Mesangial cell (primary cell): ENCODE measurements at places on chromosomes 3 and 15. TPM values are rescaled to one million over a fixed set of nuclear protein-coding genes. Genes with fewer than 3 reads are reported as not detected.

Gene ZNF662
- total RNA-seq: 1.1 and 1.8 TPM in 2 replicates

Gene PRSS50
- total RNA-seq: 0.16 and 0.63 TPM in 2 replicates

Gene SKIL
- total RNA-seq: 24.6 and 52.0 TPM in 2 replicates

Gene FBXW12
- total RNA-seq: 0.25 TPM in 1 of 2 replicates, not detected in the other

Gene RAD51
- 3.7 and 12.7 TPM in 2 replicates for total RNA-seq

Gene PYGO1
- total RNA-seq: 2.1 and 4.4 TPM in 2 replicates

Gene MCF2L2
- total RNA-seq: 0.49 and 0.76 TPM in 2 replicates

Gene TMEM207
- not detected in 2 replicates for total RNA-seq

Gene KCNMB3
- total RNA-seq: 0.65 and 1.5 TPM in 2 replicates

Gene SPRED1
- total RNA-seq: 12.9 and 14.6 TPM in 2 replicates

Gene CLDN18
- total RNA-seq: not detected in 2 replicates

Gene BSN
- total RNA-seq: 0.33 and 1.1 TPM in 2 replicates

Gene ZNF774
- total RNA-seq: 0.33 and 1.5 TPM in 2 replicates

Gene NLGN1
- total RNA-seq: 0.81 and 3.5 TPM in 2 replicates

Gene GADL1
- total RNA-seq: 0.13 TPM in 1 of 2 replicates, not detected in the other

Gene GOLGA6B
- not detected in 2 replicates for total RNA-seq

Gene EPHA3
- total RNA-seq: 0.81 and 3.3 TPM in 2 replicates

Gene REC114
- not detected in 2 replicates for total RNA-seq

Gene CYP8B1
- not detected in 2 replicates for total RNA-seq

Gene ARPP21
- total RNA-seq: 0.49 and 0.63 TPM in 2 replicates

Gene COPB2
- 61.0 and 91.1 TPM in 2 replicates for total RNA-seq

Gene GOLGA8F
- total RNA-seq: not detected in 2 replicates

Gene CIB2
- 12.7 and 19.3 TPM in 2 replicates for total RNA-seq

Gene NSUN3
- total RNA-seq: 8.2 and 10.1 TPM in 2 replicates

Gene PRICKLE2
- 12.1 and 17.7 TPM in 2 replicates for total RNA-seq

Gene SKOR1
- 0.25 TPM in 1 of 2 replicates, not detected in the other for total RNA-seq

Gene TRNT1
- 10.0 and 13.2 TPM in 2 replicates for total RNA-seq

Gene CCR1
- not detected in 2 replicates for total RNA-seq

Gene ARHGAP31
- total RNA-seq: 13.4 and 13.6 TPM in 2 replicates
